Stimulated activated CD4-positive, alpha-beta T cell treated with anti-CD3 and anti-CD28 coated beads, Interleukin-4, amount 100 ng/mL, for 48 hours (primary cell): ENCODE measurements at places on chromosomes 1 and 21.
A peak's percentile ranks its signal among the peaks of the same experiment; 100 is the strongest.

DNA sequence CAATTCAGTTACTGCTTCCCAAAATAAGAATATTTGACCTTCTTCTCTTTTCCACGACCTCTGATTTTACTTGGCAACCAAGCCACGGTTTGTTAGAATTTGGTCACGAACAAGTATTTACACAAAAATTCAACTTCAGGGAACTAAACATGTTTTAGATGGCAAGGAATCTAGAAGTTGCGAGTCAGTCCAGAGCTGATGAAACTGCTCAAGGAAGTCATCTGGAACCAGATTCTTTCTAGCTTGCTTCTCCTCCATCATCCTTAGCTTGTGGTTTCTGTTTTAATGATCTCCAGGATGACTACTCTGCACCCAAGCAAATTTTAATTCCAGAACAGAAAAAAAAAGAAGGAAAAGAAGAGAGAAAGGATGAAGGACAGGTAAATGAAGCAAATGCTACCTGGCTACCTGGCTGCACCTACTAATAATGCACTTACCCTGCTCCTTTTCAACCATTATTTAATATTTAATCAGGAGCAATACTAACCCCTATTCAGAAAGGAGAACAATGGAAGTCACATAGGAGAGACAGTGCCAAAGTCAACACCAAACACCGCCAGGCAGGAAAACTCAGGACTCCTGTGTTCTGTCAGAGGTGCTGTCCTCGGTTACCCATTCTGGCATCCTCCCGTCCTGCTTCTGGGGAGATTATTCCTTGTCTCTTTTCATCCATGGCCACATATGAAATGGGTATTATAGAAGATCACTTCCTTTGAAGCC lies 54.2 kb upstream of the RGS7 start:
- DNase-seq: no peak

DNA sequence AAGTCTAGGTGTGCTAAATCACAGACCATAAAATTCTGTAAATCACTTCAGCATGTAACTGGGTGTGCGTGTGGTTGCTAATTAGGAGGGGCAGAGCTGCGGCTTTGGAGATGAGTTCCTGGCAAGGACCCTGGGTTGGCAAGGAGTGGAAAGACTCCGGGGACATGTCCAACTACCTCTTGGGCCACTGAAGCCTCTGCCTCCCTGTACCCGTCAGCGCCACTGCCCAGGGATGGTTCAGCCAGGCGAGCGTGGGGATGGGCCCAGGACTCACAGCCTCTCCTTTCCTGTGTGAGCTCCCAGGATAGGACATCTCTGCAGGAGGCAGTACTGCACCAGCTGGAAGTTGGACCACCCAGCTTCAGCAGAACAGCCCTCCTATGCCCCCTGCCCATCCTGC lies 386.4 kb upstream of the VAMP3 start:
- DNase-seq: no peak

DNA sequence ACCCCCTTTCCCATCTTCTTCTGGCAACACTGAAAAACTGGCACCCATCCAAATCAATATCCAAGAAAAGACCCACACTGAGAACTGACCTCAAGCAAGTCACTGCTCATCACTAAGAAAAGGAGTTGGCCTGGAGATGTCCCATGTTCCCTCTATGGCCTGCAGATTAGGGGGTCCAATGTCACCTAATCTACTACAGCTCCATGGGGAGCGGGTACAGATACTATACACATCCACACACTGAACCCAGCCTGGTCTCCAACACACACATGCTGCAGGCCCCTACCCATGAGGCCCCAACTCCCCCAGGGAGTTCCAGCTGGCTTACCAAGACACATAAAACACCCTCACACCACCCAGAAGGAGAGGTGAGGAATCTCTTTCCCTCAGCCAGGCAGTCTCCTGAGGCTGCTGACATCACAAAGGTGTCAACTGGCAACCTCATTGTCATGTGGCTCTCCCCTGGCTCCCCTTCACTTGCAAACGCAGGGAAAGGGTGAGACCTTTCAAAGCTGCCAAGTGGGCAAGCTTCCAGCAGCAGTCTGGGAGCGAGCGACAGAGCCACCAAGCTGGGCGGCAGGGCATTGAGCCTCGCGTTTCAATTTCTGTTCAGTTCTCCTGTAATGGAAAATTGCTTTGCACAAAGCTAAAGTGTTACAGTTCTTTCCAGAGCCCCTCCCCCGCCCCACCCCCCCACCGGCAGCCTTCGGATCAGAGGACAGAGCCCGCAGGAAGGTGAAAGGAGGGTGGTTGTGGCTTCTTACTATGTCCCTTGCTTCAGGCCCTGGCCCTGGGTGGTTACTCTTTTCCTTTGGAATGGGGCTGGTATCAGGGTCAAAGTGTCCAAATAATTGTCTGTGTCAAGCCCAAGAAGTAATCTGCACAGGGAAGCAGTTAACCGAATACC lies at the start of gene LRRC52:
Gene LRRC52, plus strand, starts transcription at position 469 of the 907 bp plus-strand sequence. Its CDS starts 297 bp downstream, at position 766.
- DNase-seq: no peak

DNA sequence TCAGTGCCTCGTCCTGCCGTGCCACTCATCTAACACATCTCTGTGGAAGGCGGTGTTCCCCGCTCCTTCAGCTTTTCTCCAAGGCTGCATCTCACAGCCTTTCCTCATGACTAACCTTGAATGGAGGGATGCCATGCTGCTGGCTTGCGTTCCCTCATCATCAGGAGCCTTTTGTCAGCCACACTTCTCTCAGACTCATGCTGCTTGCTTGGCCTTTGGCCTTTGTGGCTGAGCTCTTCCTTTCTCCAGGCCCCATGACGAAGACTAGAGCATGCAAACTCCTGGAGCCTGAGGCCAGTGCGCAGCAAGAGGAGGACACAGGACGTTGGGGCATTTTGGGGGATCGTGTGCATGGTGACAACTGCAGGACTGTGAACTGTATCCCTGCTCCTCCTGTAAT lies 70.8 kb downstream of the SYT2 start:
- no peak for DNase-seq

DNA sequence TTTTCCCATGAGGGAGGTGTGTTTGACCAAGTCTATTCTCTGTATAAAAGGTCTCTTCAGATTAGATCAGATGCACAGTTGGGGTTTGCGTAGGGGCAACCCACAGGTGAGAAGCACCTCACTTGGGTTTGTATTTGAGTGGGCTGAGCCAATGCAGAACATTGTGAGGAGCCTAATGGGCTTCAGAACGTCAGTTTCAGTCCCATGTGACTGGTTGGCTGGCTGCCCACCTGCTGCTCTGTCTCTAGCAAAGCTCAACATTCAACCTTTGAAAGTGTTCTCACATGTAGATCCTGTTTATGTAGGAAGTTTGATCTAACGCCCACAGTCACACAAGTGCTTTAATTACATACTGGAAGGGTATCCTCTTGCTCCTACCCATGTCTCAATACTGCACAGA lies 105.5 kb downstream of the FASLG start:
- DNase-seq: no peak

DNA sequence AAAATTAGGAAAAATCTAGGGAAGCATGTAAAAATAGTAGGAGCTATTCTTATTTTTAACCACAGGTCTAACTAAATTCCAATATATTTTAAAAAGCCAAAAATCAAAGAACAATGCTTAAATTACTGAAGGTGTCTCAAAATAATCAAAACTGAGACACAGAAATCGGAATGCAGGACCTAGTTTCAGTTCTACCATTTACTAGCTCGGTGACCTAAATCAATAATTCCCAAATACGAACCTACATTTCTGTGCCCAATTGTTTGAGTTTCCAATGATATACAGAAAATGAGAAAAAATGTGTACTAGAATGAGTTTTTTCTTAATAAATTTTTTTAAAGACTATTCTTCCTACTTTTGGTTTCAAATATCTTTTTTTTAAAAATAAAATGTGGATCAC lies 37.4 kb downstream of the ANKRD13C start:
- DNase-seq: no peak

DNA sequence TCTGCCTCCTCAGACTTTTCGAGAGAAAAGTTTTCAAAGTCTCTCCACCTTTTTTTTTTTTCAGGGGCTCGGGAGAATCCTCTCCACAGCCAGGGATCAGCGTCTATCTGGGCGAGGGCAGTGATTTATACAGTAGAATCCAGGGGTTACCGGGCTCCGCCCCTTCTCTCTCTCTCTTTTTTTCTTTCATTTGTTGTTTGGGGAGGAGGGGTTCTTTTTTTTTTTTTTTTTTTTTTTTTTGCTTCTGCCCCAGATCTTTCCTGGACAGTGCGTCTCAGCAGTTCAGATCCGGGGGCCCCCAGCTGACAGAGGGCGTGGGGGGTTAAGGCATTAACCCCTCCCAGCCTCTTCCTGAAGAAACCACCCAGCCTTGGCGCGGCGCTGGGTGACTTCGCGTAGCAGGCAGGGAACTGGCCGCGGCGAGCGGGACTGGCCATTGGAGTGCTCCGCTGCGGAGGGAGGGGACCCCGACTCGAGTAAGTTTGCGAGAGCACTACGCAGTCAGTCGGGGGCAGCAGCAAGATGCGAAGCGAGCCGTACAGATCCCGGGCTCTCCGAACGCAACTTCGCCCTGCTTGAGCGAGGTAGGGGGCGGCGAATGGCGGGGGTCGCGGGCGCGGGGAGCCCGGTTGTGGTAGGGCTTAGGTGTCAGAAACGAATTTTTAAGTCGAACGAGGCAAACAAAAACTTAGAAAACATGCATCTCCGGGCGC lies at the start of gene S1PR1:
Gene S1PR1, plus strand, starts transcription at position 504 of the 713 bp plus-strand sequence. CDS start 1,966 bp downstream, outside the sequence.
- DNase-seq: peak; percentile 67

DNA sequence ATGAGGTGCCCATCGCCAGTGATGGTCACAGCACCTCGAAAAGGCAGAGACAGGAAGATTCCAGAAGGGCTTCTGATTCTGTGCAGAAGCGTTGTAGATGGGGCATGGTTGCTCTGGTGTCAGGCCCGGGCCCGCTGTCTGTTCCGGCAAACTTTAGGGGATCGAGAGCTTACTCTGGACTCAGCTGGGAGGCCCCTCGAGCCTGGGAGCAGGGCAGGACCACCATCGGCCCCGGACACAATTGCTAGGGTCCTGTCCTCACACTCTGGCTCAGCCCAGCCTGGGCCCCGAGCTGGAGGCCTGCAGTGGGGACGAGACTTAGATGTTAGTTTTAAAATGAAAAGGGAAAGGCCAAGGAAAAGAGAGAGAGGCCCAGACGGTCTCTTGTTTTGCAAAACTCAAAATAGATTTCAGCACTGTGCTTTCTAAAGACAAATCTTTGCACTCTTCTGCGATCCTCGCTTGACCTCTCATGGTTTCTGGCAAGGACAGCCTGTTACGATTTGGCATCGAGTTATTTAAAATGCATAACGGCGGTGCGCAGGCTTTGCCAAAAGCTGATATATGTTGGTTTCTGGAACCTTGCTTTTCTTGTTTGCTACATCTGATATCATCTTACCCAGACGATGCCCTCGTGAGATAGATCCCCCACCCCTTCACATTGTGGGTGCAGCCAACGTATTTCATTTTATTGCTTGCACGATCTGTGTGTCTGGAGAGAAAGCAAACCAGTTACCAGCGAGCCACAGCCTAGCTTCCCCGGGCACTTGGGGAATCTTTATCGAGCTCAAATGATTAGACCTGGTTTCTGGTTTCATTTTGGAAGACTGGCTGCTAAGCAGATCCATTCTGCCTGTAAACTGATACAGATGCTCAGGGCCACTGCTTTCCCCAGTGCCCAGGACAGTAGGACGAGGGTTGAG lies 58.0 kb downstream of the PRDM16 start:
- DNase-seq: no peak

GRCh38 chr1:58999676-59000075 lies 215.8 kb upstream of the JUN start:
- DNase-seq: no peak

- peak; percentile 62 for DNase-seq
Measured at GRCh38 chr1:205440476-205441317, 15.1 kb downstream of the BLACAT1 start.

DNA sequence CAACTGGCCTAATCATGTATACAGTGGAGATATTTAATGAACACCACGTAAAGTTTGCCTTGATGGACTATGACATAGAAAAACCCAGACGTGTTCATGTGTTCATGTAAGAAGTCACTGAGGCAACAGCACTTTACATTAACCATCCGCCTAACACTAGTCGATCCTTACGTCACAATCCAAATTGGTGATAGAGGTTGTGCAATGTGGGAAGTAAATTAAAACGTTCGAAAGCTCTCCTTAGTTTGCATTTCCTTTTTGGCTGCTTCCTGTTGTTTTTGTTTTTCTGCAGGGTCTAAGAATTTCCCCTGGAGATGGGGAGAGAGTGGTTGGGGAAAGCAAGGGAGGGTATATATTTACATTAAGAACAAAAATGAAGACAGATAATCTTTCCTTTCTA lies 587.5 kb upstream of the ADGRL2 start:
- DNase-seq: no peak

DNA sequence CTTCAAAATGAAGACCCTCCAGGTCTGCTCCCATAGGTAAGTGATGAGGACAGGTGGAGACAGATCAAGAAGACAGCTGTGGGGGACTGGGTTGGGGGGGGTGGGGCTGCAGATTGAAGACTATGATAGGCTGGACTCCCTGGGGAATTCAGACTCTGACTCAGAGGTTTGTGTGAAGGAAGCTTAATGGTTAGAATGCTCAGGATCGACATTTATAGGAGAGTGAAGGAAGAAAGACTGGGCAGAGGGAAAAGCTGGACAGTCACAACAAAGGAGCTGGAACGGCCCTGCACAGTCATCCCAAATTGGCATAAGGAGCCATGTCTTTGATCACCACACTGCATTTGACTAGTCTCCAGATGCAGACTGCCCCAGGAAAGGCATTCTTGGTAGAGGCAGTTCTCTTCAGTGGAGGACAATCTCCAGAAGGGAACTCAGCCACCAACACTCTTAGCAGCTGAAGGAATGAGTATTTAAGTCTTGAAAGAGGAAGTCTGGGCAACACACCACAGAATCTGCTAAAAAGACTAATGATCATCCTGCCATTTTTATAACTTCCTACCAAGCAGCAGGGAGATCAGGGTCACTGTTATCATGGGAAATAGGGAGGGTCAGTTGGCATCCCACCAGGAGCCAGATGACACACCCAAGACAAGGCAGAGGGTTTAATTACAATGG lies 120.0 kb upstream of the ZC3H11B start:
- DNase-seq: no peak

DNA sequence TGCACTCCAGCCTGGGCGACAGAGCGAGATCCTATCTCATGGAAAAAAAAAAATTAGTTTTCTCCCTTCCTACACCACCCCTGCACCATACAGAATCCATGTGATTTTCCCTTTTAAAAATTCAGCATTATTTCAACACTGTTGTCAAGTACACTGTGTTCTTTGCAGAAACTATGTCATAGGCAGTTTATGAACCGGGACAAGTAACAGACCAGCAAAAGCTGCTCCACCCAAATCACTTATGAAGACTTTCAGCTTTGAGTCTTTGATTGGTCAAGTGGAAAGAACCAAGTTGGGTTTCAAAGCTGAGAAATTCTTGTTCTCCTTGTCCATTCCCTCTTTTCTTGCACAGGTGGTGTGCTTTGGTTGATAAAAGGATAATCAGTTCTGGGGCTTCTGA lies 173.0 kb downstream of the CDC7 start:
- DNase-seq: no peak

DNA sequence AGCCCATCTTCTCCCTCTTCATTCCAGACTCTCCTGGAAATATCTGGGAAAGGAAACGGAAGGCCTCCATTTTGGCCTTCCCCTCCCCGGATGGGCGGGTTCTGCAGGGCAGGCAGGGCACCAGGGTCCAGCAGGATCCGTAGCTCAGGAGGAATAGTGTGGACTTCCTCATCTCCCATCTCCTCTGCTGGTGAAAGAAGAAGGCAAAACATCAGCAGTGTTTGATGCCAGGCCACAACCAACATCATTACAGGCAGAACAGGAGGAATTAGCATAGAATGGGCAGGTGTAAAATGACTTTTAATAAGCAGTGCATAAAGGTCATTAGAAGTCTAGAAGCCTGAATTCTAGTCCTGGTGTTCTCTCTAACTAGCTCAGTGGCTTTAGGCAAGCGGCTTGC lies 165.9 kb downstream of the TGFBR3 start:
- no peak for DNase-seq
